ENCODE measurements at places on chromosomes 3 and 15.

- DNase-seq, result no peak
Observed at GRCh38 chr3:97932387-97932801, 39.8 kb downstream of the RIOX2 start.

- no peak for DNase-seq
Observed at GRCh38 chr3:127775398-127776109, 46.8 kb downstream of the MGLL start.

GRCh38 chr15:58217460-58217859 is 79.3 kb downstream of the AQP9 start:
- no peak for DNase-seq

- DNase-seq, result peak; percentile 79
Observed at GRCh38 chr3:39189959-39190269, 2.5 kb downstream of the XIRP1 start.

DNA sequence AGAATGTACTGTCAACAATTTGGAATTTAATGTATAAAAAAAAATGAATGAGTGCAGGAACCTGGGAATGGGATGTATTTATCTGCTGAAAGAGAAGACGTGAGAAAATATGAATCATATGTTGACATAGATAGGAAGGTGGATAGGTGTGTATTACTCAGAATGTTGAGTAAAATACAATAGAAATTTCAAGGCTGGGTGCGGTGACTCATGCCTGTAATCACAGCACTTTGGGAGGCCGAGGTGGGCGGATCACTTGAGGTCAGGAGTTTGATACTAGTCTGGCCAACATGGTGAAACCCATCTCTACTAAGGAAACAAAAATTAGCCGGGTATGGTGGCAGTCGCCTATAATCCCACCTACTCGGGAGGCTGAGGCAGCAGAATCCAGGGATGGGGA is 202.8 kb downstream of the CADM2 start:
- DNase-seq, result no peak

- no peak for DNase-seq
Observed at GRCh38 chr15:95698230-95698629, 632.3 kb upstream of the NR2F2 start.

DNA sequence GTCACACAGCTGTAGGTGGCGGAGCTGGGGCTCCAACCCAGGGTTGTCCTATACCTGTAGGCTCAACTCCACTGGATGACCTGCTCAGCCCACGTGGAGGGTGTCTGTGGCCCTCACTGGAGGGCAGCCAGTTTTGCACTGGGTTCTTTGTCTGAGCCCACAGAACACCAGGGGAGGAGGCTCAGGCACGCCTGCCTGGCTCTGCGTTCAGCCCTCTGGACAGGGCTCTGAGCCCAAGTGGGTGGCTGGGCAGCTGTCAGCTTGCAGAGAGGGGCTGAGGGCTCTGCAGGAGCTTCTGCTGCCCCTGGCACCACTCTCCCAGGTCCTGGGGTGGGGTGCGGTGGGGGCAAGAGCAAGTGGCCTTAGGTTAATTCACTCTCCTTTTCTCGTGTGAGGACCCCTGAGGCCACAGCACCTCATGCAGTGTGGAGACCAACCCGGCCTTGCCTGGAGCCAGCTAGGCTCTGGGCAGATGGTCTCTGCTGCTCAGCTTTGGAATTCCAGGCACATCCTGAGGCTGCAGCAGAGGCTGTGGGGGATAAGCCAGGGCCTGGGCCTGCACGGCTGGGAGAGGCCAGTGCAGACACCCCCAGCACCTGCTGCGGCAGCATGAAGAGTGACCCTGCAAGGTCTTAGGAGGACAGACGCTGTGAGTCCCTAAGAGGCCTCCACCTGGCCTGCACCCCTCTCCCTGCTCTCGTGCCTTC is 23.5 kb downstream of the DUSP7 start:
- peak; percentile 74 for DNase-seq

DNA sequence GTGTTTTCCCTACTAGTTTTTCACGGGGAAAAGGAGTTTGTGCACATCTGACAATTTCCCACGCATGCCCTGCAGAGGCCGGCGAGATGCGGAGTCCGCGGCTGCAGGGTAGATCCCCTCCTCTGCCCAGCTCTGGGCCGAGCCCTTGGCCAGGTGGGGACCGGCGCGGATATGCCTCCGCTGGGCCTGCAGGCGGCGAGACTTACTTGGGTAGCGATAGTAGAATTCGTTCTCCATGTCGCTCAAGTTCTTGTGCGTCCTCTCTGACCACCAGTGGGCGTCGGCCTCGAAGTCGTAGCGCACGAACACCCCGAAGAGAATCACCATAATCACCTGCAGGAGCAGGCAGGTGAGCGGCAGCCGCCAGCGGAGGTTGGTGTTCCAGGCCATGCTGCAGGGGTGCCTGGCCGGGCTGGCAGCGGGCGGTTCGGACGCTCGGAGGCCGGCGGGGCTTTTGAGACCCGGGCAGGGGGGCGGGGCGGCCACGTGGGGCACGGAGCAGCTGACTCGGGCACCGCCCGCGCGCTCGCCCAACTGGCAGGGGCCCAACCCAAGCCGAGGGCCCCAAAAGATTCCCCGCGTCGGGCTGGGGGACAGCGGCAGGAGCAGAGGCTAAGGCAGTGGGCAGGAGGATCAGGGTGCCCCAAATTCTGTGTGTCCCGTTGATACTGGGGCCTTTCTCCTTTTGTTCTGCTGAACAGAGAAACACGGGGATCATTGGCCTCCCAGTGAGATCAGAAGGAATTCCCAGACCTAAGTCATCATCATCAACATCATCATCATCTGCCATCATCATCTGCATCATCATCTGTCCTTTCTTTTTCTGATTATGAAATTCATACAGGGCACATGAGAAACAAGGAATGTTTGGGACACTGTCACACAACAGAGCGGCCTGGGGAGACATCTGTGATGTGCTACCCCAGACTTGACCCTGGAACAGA is at the start of gene RHCG:
Gene RHCG (minus strand): TSS at position 429 of the 944 bp plus-strand sequence. CDS start 39 bp downstream, at position 390.
- DNase-seq, result peak; percentile 55

DNA sequence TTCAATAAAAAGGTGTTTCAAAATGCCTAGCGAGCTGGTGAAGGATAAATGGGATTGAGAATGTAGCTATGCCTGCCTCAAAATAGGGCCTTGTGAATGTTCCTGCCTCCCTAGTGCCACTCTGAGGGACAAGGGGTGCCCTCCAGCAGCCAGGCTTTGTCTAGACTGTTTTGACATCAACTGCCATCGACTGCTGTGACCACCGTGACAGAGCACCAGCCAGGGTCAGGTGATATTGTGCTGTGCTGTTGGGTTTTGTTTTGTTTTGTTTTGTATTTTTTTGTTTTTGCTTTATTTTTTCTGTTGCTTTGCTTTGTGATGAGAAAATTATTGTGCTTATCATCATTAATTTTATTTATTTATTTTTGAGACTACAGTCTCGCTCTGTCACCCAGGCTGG is 144.8 kb downstream of the SMAD6 start:
- DNase-seq, result no peak

Measured in D341Med (cell line).